ENCODE measurements at places on chromosomes 6 and 20. TPM values are rescaled to one million over a fixed set of nuclear protein-coding genes. Genes with fewer than 3 reads are reported as not detected.

The C20orf96 gene
- 22.1 TPM for total RNA-seq

DNA sequence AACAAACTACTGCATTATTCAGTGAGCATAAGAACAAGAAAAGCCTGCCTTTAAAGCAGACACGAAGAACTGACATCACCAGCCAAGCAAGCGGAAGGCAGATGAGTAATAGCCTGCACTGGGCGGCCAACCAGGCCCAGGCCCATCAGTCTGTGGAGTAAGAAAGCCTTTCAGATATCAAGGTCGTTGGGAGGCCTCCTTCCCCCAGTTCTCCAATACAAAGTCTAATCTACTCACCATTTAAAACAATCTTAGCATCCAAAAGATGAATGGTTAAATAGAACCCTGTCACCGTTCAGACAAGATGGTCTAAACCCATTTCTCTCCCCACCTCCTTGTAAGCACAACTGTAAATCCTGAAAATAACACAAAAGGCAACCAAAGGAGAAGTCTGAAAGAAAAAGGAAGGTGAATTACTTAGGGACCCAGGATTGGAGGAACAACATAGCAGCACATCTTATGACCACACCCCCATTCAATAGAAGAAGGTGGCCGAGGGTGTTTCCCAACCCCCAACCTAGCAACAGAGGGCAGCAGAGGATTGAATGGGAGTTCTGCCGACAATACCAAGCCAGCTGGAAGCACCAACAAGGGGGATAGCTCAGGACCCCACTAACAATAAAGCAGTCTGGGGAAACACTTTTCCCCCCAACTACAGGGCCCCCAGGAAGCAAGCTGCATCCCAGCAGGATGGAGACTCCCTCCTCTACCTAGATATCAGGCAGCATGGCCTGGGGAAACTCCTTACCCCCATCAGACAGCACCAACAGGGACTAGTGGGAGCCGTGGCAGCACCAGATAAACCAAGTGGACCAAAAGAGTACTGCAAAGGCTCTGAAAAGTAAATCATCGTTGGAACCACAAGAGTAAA is 67.9 kb downstream of the ZHX3 start:
- no peak overlapping the region for H3K4me3 ChIP-seq
- H3K4me1 ChIP-seq = peaks cover 7% of the 10 kb centered on the region
- H3K36me3 ChIP-seq = no peaks in the 10 kb centered on the region
- no peak overlapping the region for H3K27ac ChIP-seq
- DNase-seq = no peak
- H3K27me3 ChIP-seq = no peaks in the 10 kb centered on the region

- H3K4me1 ChIP-seq = peaks cover 7% of the 10 kb centered on the region
- no peaks in the 10 kb centered on the region for H3K27me3 ChIP-seq
- no peak overlapping the region for H3K4me3 ChIP-seq
- DNase-seq = no peak
- no peak overlapping the region for H3K27ac ChIP-seq
Observed at GRCh38 chr20:49584418-49585382, 16.8 kb upstream of the PTGIS start.

The PROKR2 gene
- not detected for total RNA-seq

The DYNLT2 gene
- total RNA-seq = 1.5 TPM

The BPIFB1 gene
- total RNA-seq = 0.17 TPM

GRCh38 chr6:95551678-95552324 is 25.5 kb upstream of the MANEA start:
- no peaks in the 10 kb centered on the region for H3K27me3 ChIP-seq
- no peaks in the 10 kb centered on the region for H3K4me1 ChIP-seq
- DNase-seq = no peak
- no peak overlapping the region for H3K4me3 ChIP-seq
- no peak overlapping the region for H3K27ac ChIP-seq

GRCh38 chr6:116842459-116842858 is 13.6 kb upstream of the GPRC6A start:
- no peak overlapping the region for H3K4me3 ChIP-seq
- H3K36me3 ChIP-seq = no peaks in the 10 kb centered on the region
- H3K27ac ChIP-seq = no peak overlapping the region
- no peaks in the 10 kb centered on the region for H3K4me1 ChIP-seq
- no peak for DNase-seq

- DNase-seq = no peak
- H3K4me3 ChIP-seq = no peak overlapping the region
- no peak overlapping the region for H3K27ac ChIP-seq
- no peaks in the 10 kb centered on the region for H3K4me1 ChIP-seq
- H3K27me3 ChIP-seq = no peaks in the 10 kb centered on the region
Observed at GRCh38 chr6:52900536-52900935, 9.0 kb downstream of the GSTA3 start.

The TSHZ2 gene
- 0.07 TPM for total RNA-seq

- no peaks in the 10 kb centered on the region for H3K36me3 ChIP-seq
- DNase-seq = no peak
- no peaks in the 10 kb centered on the region for H3K27me3 ChIP-seq
- H3K27ac ChIP-seq = no peak overlapping the region
Observed at GRCh38 chr20:9025643-9026042, 43.2 kb upstream of the PLCB4 start.

DNA sequence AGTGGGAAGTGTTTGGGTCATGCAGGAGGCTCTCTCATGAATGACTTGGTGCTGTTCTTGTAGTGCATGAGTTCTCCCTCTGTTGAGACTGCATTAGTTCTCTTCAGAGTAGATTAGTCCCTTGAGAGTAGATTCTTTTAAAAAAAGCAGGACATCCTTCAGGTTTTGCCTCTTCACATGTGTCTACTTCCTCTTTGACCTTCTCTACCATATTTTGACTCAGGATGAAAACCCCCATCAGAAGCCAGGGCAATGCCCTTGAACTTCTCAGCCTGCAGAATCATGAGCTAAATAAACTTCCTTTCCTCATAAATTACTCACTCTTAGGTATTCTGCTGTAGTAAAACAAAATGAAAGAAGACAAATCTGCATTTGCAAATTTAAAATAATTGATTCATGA is 170.3 kb downstream of the CD109 start:
- no peaks in the 10 kb centered on the region for H3K27me3 ChIP-seq
- H3K36me3 ChIP-seq = no peaks in the 10 kb centered on the region
- no peak for DNase-seq
- no peak overlapping the region for H3K27ac ChIP-seq
- H3K4me1 ChIP-seq = no peaks in the 10 kb centered on the region
- no peak overlapping the region for H3K4me3 ChIP-seq

DNA sequence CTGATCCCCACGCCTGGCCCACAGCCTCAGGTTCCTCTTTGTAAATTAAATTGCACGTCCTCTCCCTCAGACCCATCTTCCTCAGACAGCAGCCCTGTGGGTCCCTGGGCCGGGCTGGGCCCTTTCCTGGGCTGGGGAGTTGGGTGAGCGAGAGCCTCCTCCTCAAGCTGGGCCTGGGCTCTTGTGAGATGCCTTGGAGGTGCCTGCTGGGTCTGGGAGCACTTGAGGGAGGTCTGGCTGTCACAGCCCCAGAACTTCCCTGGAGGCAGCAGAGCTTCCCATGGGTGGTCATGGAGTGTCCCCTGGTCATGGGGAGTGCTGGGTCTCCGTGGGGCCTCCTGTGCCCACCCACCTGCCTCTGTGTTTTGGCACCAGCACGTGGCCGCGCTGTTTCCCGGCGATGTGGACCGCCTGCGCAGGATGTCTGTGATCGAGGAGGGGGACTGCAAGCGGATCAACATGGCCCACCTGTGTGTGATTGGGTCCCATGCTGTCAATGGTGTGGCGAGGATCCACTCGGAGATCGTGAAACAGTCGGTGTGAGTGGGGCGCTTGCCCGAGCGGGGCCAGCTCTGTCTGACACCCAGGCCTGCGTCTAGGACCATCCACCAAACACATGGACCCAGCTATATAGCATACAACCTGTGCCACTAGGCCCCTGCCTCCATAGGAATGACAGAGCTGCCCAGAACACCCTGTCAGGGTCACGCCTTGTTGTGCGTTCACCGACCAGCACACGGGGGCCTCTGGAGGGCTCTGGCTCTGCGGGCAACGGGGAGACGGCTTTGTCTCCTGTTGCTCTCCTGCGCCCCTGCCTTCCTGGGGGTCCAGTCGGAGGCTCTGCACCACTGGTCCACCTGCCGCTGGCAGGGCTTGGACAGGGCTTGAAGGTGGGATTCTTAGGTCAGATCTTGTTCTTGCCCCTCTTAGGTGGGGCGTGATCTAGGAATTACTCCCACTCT is 33.0 kb downstream of the PYGB start:
- no peak overlapping the region for H3K4me3 ChIP-seq
- no peaks in the 10 kb centered on the region for H3K4me1 ChIP-seq
- no peak overlapping the region for H3K27ac ChIP-seq
